ENCODE measurements at places on chromosomes 12 and 14. TPM values are rescaled to one million over a fixed set of nuclear protein-coding genes. Genes with fewer than 3 reads are reported as not detected.

GRCh38 chr14:60856111-60856510, 121.5 kb downstream of the MNAT1 start:
- H3K4me3 ChIP-seq, result no peak overlapping the region
- no peaks in the 10 kb centered on the region for H3K27me3 ChIP-seq
- H3K4me1 ChIP-seq, result no peaks in the 10 kb centered on the region
- H3K27ac ChIP-seq, result no peak overlapping the region

DNA sequence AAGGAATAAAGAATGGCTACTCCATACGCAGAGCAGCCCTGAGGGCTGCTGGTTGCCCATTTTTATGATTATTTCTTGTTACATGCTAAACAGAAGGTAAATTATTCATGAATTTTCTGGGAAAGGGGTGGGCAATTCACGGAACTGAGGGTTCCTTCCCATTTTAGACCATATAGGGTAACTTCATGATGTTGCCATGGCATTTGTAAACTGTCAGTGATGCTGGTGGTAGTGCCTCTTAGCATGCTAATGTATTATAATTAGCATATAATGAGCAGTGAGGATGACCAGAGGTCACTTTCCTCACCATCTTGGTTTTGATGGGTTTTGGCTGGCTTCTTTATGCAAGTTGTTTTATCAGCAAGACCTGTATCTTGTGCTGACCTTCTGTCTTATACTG, 273.0 kb downstream of the FUT8 start:
- H3K27me3 ChIP-seq, result no peaks in the 10 kb centered on the region
- DNase-seq, result no peak
- H3K27ac ChIP-seq, result no peak overlapping the region
- no peak overlapping the region for H3K4me3 ChIP-seq
- peaks cover 13% of the 10 kb centered on the region for H3K36me3 ChIP-seq

OASL gene
- 7.6 TPM for total RNA-seq

NEMF gene
- 52.9 TPM for total RNA-seq

GRCh38 chr12:1474574-1475153, 119.7 kb downstream of the FBXL14 start:
- peaks cover 33% of the 10 kb centered on the region for H3K4me1 ChIP-seq
- no peaks in the 10 kb centered on the region for H3K36me3 ChIP-seq
- peak overlapping the region; percentile 55 for H3K4me3 ChIP-seq
- H3K27me3 ChIP-seq, result no peaks in the 10 kb centered on the region
- peak; percentile 67 for DNase-seq

- H3K36me3 ChIP-seq, result no peaks in the 10 kb centered on the region
- no peak overlapping the region for H3K4me3 ChIP-seq
- DNase-seq, result no peak
Measured at GRCh38 chr12:47577206-47577989, 128.4 kb downstream of the RPAP3 start.

GRCh38 chr12:18151036-18151435, 61.0 kb upstream of the RERGL start:
- no peak overlapping the region for H3K4me3 ChIP-seq
- no peaks in the 10 kb centered on the region for H3K4me1 ChIP-seq
- H3K27me3 ChIP-seq, result no peaks in the 10 kb centered on the region
- no peak overlapping the region for H3K27ac ChIP-seq

NDRG2 gene
- total RNA-seq, result 4.7 TPM

- H3K36me3 ChIP-seq, result no peaks in the 10 kb centered on the region
- DNase-seq, result no peak
- H3K27me3 ChIP-seq, result no peaks in the 10 kb centered on the region
- H3K27ac ChIP-seq, result no peak overlapping the region
- peaks cover 39% of the 10 kb centered on the region for H3K4me1 ChIP-seq
- no peak overlapping the region for H3K4me3 ChIP-seq
Measured at GRCh38 chr12:112908548-112908947, 1.8 kb downstream of the OAS1 start.

SIX1 gene
- total RNA-seq, result 18.2 TPM

All from PC-3 (cell line).